CD4-positive, alpha-beta T cell treated with Interleukin-1 beta for 1 hour (primary cell): ENCODE measurements at places on chromosomes 3 and 15.

DNA sequence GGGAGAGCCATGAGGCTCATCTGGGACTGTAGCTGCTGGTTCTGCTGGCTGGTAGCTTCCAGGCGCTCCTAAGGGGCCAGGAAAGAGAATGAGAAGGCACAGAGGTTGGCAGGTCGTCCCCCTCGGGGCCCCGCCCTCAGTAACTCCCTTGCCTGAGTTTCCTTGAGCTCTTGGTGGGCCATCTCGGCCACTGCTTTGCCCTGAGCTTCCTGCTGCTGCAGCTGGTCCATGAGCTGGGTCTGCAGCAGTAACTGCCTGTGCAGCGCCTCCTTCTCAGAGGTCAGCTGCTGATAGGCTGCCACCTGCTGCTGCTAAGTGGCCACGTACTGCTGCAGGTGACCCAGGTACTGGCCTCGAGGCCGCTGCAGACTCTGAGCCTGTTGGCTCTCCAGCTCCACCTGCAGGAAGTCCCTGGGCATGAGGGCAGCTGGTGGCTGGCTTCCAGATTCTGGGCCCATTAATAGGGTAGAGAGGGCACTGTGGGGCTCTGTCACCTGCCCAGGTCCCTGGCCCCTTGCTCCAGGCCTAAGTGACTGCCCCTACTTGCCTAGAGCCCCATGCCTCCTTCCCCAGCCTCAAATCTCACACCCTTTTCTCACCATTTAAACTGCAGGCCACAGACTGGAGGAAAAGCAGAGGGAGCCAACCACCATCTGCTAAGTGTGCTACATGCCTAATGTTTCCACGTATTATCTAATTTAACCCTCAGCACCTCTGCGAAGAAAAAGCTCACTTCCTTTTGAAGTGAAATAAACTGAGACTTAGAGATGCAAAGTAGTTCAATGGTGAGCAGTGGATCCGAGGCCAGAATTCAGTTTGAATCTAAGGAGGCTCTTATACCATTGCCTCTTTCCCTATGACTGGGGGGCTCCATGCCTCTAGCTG lies 10.8 kb upstream of the VPS33B start:
- DNase-seq: peak; percentile 67

DNA sequence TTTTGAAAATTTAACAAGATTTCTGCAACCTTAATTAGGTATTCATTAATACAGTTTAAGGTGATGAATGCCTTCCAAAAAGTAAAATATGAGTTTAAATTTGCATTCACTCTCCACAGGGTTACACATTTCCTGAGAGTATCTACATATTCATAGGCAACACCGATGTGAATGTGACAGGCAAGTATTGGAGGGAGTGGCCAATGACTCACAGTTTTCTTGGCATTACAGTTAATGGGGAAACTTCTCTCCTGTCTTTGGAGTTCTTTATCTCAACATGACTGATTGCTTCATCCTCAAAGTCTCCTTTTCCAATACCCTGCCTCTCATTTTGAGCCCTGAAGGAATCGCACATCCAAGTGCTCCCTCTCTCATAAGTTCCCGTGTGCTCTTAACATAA lies 181.9 kb upstream of the CHL1 start:
- DNase-seq: no peak

GRCh38 chr3:58353722-58354553 lies 21.2 kb downstream of the PXK start:
- DNase-seq: peak; percentile 23

GRCh38 chr3:3170998-3171397 lies 8.5 kb downstream of the CRBN start:
- peak; percentile 13 for DNase-seq

DNA sequence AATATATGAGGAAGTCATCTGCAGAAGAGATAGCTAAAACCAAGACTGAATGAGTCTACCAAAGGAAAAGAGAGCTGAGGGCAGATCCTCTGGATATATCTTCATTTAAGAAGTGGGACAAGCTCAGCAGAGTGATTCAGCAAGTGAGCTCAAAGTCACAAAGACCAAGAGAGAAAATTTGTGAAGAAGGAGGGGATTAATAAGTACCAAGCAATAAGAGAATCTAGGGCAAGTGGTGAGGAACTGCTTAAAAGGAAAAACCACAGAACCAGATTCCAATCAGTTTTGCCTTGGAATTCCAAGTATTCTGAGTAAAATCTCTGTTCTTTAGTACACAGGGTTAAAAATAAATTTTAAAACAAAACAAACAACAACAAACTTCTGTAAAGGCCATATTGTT lies 3.6 kb downstream of the EHHADH start:
- DNase-seq: no peak

- DNase-seq: no peak
Measured at GRCh38 chr15:68507447-68507846, 71.3 kb upstream of the CORO2B start.

DNA sequence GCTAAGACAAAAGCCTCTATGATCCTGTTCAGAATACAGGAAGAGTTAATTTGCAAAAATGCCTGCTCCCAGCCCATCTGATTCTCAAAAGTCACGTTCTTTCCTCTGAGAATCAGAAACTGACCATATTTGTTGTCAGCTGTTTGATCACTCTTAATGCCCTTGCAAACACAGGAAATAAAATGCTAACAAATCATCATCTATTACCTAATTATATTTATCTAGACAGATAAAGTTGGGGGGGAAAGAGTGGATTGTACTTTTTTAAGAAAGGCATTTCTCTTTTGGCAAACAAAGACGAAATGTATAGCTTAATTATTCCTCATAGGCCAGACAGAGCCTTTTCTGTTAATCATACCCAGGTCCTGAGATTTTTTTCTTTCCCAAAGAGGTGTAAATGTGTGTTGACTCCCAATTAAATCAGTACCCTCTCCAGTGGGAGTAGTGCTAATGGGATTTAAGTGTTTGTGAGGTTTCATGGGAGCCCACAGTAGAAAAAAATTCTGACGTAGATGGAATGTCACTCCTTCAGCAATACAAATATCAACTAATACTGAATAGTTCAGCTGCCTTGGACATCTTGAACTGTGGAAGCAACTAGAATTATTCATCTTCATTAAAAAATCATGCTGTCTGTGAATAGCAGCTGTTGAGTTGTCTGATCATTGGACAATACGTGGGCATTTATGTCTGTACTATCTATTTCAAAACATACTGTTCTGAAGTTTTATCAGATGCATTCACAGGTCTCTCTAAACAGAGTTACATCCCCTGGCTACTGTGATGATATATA lies 22.5 kb upstream of the BNIP2 start:
- no peak for DNase-seq

DNA sequence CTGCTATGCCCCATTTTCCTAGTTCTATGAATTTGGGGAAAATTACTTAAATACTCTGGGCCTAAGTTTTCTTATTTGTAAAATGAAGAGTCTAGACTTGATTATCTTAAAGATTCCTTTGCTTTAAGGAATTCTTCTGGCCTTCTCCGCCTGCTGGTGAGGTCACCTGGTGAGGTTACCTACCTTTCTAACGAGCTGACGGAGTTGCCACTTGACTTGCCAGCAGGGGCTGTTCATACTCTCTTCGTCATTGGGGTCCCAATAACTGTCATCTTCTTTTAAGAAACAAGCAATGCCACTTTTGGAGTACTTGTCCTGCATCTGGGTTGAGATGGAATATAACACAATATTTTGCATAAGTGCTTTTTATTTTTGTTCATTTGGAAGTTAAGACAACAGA lies 8.6 kb downstream of the TNFSF10 start:
- DNase-seq: no peak

- no peak for DNase-seq
Measured at GRCh38 chr3:181457190-181457589, 254.5 kb upstream of the SOX2 start.
